Fibroblast of skin of right quadriceps (primary cell): ENCODE measurements at places on chromosomes 7 and 10.

- no peak for DNase-seq
Observed at GRCh38 chr10:22293747-22294404, 22.3 kb upstream of the COMMD3 start.

DNA sequence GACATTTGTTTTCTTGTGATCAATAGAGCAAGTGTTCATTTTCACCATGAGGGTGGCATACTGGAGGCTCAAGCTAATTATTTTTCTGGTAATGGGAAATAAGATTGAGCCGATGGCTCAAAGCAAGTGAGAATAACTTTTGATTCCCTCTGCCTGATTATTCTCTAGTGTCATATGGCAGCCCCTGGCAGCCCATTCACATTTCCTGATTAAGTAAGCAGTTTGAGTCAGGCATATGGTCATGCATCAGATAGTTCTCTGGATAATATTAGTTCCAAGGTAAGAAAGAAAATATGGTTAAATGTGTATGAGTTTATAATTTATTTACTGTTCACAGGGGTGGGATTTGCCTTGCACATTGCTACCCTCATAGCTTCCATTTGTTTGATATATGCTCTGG lies 109.2 kb downstream of the DYNC1I1 start:
- DNase-seq, result no peak

GRCh38 chr7:148050492-148051158 lies 539.9 kb upstream of the C7orf33 start:
- no peak for DNase-seq

DNA sequence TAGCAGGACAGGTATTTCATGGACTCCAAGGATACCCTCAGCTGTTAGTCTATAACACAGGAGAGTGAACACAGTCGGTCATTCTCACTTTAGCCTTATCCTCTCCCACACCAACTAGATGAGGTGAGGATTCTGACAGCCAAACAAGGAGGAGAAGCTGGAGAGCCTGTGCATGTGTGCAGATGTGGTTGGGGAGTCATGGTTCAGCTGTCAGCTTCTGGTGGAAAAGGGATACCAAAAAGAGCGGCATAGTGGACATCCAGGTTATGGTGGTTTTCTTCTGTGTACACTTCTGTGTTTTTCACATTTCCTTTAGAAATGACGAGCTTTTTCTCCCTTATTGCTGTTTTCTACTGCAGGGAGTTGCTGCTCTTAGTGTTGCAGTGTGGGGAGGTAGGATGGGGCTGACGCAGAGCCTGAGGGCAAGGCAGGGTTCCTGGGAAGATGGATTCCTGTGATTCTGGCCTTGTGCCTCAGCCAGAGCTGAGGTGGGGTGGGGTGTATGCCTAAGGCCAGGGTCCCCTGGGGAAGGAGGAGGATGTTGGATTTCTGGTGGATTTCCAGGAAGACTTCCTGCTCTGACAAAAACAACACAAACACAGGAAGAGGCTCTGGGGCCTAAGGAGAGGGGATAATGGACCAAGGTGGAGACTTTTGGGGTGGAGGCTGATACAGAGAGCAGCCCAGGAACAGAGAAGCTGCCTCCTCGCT lies 26.6 kb downstream of the PLAU start:
- peak; percentile 21 for DNase-seq

DNA sequence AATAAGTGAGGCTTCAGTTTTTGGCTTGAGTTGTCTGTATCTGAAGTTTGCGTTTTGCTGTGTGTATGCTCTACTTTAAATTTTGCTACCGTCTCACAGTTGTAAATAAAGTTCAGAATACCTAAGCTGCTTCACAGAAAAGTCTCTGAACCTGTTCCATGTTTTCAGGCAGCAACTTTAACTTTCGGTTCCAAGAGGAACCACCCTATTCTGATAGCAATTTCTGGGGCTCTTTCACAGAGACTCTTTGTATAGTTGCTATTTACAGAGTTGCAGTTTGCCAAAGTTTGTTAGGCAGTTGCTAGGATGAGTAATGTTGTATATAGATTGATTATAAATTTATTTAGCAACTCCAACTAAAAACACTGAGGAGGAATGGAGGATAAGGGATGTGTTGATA lies 5.7 kb downstream of the FAM221A start:
- DNase-seq, result no peak

GRCh38 chr10:93579985-93580711 lies 13.7 kb downstream of the FFAR4 start:
- DNase-seq, result no peak

- no peak for DNase-seq
Observed at GRCh38 chr7:37234928-37235327, 213.7 kb downstream of the ELMO1 start.

DNA sequence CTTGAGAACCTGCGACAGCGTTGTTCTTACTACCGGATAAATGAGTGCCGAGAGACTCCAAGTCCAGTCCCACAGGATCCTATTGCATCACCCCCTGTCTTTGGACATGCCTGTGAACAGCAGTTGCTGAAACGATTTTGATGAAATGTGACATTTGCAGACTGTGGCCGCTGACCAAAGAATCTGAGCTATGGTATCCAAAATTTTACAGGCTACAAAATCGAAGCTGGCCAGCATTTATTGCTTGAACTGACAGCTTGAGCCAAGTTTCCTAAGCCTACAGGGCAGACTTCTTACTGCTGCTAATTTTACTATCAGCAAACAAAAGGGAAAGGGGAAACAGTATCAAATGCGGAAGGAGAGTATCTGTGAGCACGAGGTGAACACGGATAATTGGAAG lies 12.1 kb upstream of the NPVF start:
- DNase-seq, result no peak

- peak; percentile 3 for DNase-seq
Observed at GRCh38 chr10:50929670-50930069, 44.2 kb upstream of the A1CF start.

- DNase-seq, result no peak
Observed at GRCh38 chr10:78905957-78906308, 162.8 kb upstream of the ZMIZ1 start.

DNA sequence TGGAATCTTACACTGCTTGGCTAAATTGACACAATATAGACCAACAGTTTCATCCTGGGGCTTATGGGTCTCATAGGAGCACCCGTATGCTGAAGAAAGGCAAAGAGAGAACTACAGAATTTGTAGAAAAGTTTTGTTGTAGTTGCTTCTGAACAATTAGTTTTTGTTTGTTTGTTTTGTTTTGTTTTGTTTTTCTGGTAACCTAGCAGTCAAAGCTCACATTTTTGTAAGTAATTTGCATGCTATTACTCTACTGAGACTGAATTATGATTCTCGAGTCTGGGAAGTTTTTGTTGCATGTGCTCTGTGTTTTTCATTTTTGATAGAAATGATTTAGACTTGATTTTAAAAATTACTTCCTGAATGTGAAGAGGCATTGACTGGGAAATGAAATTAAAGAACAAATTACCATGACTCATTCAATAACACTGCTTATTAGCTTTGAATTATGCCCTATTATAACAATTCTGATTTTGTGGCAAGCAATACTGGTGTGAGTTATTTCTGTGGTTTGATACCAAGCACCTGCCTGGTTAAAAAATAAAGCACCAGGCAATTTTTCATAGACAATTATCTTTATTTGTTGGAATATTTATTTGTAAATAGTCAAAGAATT lies 438 bp downstream of the LSMEM1 start:
- no peak for DNase-seq

- DNase-seq, result no peak
Observed at GRCh38 chr7:48681006-48681405, 243.3 kb upstream of the CDC14C start.

GRCh38 chr10:13483073-13483472 lies 45.7 kb downstream of the BEND7 start:
- DNase-seq, result no peak

- DNase-seq, result no peak
Observed at GRCh38 chr7:2996141-2996540, 47.5 kb downstream of the CARD11 start.

GRCh38 chr7:134632937-134633540 lies 13.6 kb upstream of the BPGM start:
- peak; percentile 46 for DNase-seq

GRCh38 chr10:110860576-110861241 lies 11.0 kb upstream of the PDCD4 start:
- no peak for DNase-seq

DNA sequence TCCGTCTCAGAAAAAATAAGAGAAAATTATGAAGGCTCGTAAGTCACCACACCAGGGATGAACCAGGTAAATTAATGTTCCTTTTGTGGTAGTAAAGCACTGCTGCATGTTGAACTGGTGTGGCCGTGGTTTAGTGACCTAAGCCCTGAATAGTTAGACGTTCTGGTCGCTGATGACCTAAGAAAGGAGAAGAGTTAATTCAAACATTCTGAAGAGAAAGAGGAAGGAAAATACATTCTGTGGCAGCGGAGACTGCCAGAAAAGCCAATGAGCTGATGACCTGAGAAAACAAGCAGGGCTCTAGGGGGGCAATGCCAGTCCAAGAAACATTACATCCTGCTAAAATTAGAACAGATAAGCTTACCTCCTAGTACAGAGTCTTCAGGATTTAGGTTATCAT lies 17.5 kb downstream of the DNAJC9 start:
- DNase-seq, result no peak

DNA sequence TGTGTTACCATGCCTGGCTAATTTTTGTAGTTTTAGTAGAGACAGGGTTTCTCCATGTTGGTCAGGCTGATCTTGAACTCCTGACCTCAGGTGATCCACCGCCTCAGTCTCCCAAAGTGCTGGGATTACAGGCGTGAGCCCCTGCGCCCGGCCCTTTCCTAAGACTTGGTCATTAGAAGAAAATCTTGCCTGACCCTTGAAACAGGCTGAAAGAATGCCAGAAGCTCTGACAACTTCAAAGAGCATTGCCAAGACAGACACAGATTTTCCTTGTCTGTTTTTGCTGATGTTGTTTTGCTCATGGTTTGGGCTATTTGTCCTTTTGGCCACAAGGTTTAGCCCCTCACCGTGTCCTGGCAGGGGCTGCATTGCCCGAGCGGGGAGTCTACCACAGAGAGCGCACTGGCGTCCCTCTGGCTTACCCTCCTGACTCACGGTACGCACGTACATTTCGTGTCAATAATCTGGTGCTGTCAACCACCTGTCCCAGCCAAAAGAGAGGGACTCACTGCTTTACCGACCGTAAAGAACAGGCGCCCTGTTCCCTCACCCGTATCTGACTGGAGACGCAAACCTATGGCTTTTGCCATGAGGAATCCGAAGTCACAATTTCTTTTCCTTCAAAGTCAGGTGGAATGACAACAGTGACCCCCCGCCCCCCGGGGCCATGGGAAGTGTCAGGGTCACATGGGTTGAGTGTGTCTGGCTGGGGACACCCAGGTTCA lies 10.1 kb upstream of the INPP5A start:
- DNase-seq, result no peak

DNA sequence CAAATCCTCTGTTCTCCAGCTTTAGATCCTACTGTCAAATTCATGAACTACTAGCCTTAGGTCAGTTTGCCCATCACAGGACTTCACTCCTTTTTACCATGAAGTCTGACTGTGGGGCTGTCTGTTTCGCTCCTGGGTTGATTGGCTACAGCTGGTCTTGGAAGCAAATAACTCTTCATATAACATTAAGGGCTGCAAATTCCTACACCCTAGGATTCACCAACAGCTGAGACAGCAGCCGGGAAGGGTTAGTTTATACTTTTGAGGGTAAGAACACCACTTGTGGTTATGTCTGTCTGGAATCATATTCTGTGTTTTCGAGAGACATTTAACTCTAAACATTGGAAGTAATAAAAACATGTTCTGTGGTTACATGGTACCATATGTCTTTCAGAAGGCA lies 55.9 kb upstream of the KIAA1217 start:
- peak; percentile 91 for DNase-seq

DNA sequence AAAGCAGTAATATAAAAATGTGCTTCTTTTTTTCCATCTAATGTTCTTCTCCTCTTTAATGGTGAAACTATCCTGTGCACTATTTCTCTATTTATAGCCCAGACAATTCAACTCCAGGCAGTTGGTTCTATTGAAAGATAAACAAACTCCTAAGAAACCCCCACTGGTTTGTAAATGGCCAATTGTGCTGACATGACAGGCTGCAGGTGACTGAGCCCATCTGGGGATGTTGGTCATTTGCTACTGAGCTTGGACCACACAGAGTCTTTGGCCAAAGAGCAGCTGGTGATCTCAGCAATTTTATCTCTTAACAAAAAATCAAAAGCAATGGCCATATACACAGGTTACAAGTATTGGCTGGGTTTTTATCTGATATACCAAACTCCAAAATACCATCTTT lies 631.8 kb upstream of the CELF2 start:
- no peak for DNase-seq

DNA sequence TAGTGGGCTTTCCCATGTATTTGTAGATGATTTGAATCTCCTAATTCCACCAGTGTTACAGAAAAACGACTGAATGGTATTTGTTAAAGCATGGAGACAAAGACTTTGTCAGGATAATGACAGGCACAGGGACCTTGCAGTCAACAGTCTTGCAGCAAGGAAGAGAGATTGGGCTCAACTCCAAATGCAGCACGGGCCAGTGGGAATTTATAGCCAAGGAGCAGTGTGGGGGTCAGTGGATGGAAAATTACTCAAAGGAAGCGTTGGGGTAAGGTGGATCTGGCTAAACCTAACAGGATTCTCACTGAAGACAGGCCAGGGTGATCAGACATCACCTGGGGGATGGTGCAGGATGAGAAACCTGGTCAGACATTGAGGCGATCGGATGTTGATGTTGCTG lies 24.3 kb downstream of the CPVL start:
- no peak for DNase-seq

GRCh38 chr10:113087165-113088029 lies 137.3 kb downstream of the TCF7L2 start:
- peak; percentile 98 for DNase-seq

GRCh38 chr10:35854661-35855060 lies 212.6 kb upstream of the FZD8 start:
- peak; percentile 57 for DNase-seq

- peak; percentile 73 for DNase-seq
Observed at GRCh38 chr10:93106631-93107072, 33.0 kb downstream of the CYP26A1 start.

- DNase-seq, result no peak
Observed at GRCh38 chr10:6333086-6333485, 130.4 kb downstream of the PFKFB3 start.

- no peak for DNase-seq
Observed at GRCh38 chr7:127968547-127968946, 62.7 kb downstream of the LRRC4 start.

DNA sequence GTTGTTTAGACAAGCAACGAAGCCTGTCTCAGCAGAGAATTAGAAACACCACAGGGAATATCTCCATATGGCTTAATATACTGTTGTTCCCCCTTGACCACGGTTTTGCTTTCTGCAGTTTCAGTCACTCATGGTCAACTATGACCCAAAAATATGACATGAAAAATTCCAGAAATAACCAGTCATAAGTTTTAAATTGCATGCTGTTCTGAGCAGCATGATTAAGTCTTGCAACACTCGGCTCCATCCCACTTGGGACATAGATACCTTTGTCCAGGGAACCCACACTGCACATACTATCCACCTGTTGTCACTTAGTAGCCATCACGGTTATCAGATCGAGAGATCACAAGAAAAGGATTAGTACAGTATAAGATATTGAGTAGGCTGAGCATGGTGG lies 60.7 kb upstream of the FOXK1 start:
- peak; percentile 24 for DNase-seq
